Islet precursor cell (in vitro differentiated cells): ENCODE measurements at places on chromosomes 2 and 18.
A peak's percentile ranks its signal among the peaks of the same experiment; 100 is the strongest.

DNA sequence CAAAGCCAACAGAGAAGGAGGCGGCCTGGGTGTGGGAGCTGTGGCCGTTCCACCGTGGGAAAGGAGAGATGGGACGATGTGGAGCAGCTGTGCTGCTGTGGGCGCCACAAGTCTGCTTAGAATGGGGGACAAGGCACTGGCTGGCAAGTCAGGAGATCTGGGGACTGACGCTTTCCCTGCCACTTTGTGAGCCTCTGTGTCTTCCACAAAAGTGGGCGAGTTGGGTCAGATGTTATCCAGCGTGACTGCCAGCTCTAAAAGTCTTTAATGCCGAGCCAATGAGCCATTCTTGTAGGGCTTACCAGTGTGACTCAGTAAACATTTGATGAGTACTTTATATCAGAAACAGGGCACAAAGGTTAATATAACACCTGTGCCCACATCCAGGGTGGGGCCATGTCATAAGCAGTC, 113.6 kb upstream of the MGAT5 start:
- no peak for DNase-seq

GRCh38 chr2:144448389-144449027, 71.4 kb downstream of the ZEB2 start:
- no peak for DNase-seq

- DNase-seq: no peak
Measured at GRCh38 chr2:101253703-101254450, 1.2 kb downstream of the CNOT11 start.

GRCh38 chr18:27298214-27298804, 113.2 kb upstream of the CHST9 start:
- DNase-seq: no peak

- DNase-seq: no peak
Measured at GRCh38 chr2:210169516-210170195, 1.6 kb downstream of the KANSL1L start.

- DNase-seq: no peak
Measured at GRCh38 chr2:138744713-138745112, 35.5 kb downstream of the NXPH2 start.

- DNase-seq: no peak
Measured at GRCh38 chr2:143435131-143435530, 305.9 kb downstream of the ARHGAP15 start.

DNA sequence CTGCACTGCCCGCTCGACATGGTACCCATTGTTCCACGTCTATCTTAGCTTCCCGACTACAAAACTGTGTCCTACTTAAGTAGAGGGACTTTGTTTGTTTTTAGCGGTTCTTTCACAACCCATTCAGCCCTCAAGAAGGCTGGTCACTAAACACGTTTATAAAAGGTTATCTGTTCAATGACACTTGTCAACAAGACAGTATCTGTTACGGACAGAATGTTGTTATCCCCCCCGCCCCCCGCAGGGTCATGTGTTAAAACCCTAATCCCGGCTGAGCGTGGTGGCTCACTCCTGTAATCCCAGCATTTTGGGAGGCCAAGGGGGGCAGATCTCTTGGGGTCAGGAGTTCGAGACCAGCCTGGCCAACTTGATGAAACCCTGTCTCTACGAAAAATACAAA, 40.4 kb upstream of the CREG2 start:
- DNase-seq: no peak

DNA sequence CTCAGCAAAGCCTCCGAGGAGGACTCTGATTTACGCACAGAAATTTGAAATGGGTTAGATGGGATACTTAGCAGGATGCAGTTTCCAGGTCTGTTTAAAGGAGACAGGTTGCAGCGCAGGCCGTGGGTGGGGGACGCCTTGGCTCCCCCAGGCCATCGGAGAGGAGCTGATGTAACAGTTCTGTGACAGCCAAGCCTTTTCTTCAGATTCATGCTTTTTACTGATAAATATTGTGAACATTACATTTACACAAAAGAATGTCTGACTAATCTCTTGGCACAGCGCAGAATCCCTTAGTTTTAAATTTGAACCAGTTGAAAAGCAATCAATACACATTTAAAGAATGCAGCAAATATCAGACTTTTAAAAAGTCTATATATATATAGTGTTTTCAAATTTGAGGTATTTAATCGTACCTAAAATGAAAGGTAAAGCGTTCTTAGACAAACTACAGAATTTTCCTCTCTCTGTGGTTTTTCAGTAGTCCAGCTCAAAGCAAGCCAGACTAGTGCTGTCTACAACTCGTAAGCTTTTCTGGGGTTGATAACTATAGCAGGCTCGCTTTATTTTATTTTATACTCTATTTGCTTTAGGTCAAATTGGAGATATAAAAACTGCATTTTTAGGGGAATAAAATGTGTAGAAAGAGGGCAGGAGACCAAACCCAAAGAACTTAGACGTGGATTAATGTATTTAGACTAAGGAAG, 221.9 kb downstream of the PIEZO2 start:
- DNase-seq: no peak

DNA sequence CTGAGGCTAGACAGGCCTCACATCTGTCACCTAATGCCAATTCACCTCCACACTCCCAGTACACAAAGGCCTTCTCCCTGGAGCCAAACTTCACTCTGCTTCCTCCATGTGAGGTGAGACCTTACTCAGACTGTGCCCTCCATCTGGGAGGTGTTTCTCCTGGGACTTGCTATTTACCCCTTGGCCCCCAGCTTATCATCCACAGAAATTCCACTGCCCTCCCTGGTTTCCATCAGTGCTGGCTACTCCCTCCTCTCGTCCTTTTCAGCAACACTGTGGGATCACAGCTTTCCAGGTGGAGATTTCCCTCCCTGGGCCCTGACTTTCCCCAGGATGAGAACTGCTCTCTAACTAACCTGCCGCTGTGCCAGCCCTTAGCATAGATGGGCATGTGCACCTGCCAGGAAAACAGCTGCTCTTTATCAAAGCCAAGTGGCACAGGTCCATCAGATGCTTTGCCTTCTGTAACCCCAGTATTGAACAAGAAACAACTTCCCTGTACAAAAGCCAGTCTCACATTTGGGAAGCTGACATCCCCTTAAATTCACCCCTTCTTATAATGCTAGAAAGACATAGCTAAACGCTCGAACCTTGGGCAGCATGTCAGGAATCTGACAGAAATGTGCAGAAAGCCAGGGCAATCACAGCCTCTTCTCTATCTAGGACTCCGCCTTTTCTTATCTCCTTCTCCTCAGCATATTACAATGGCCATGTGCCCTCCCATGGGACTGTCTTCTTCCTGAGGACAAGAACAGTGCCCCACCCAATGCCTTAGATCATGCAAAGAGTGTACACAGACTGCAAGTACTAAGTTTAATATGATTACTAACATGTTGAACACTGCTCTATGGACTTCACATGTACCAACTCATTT, 535.5 kb upstream of the ID2 start:
- peak; percentile 41 for DNase-seq

DNA sequence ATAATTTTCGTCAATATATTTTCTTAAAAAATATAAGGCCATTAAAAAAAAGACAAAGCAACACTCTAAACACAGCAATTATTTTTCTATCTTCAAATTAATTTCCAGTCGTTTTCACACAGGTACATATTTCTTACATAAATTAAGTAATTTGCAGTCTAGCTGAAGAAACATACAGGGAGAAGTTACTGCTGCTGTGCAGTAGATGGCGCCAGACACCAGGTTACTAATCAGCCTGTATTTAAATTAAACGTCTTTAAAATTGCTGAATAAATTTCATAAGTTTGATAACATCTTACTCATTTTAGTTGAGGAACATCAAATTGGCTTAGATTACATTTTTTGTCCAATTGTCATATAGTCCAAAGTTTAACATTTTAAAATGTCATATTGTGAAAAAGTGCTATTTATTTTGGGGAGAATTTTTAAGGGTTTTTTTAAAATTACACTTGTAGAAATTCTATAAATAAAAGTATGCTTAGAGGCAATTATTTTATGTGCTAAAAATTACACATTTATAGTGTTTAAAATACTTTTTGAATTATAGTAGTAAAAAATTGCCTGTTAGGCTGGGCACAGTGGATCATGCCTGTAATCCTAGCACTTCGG, 88.4 kb downstream of the PMAIP1 start:
- DNase-seq: no peak

GRCh38 chr2:12074126-12074844, 327.9 kb downstream of the LPIN1 start:
- DNase-seq: peak; percentile 92

DNA sequence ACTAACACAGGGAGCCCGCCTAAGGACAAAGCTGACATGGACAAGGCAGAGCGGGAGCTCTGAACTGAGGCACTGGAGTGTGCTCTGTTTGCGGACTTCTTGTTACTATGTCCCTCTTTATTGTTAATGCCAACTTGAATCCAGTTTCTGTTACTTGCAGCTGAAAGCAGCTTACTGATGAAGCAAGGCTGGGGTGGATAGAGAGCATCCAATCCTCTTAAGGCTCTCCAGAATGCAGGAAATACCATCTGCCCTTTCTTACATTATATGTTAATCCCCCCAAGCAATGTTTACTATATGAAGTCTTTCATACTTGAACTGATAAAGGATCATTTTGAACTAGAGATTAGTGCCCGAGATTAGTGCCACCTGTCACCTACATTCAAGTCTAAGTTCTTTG, 9.4 kb downstream of the FAM210A start:
- DNase-seq: no peak

GRCh38 chr2:155643056-155643775, 689.3 kb downstream of the NR4A2 start:
- DNase-seq: no peak

- DNase-seq: peak; percentile 52
Measured at GRCh38 chr2:54728669-54729120, 5.2 kb downstream of the EML6 start.

DNA sequence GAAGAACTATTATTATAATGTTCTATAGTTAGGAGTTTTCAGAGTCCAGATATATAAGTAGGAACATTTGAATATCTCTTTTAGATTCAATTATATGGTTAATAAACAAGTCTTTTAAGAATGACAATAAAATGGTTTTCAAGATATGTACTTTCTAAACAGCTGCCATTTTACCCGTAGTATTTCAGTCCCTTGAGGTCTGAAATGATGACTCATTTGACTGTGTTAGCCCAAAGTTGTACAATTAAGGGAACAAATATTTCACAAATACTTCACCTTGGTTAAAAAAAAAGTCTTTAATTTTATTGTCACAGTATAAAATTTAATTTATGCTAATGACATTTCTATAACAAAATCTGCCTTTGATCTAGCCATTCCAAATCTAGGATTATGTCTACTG, 91.6 kb upstream of the TANK start:
- no peak for DNase-seq

DNA sequence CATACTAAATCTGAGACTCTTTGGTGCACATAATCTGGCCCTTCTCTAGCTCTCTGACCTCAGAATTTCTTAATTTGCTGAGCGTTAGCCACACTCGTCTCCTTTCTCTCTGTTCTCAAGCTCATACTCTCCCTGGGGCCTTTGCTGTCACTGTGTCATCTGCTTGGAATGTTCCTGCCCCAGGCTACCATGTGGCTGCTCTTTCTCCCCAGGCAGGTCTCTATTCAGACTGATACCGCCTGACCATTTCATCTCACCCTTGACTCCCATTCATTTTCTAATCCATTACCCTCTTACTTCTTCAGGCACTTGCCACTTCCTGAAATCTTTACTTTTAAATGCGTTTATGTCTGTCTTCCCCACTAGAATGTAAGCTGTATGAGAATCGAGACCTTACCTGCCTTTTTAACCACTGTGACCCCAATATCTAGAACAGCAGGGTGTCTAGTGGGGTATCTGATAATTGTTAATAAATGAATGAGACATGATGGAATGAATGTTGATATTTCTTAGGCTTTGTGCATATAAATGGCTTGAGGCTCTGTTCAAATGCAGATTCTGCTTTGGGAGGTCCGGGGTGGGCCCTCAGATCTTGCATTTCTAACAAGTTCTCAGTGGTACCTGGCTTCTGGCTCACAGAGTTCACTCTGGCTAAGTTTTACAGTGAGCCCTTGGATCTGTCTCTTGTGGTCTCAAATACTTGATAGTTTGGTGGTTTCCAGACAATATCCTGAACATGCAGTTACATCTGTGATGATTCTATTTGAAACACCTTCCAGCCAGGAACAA, 89.9 kb upstream of the EPC2 start:
- DNase-seq: peak; percentile 91

- no peak for DNase-seq
Measured at GRCh38 chr2:18244845-18245244, 315.6 kb downstream of the RDH14 start.

DNA sequence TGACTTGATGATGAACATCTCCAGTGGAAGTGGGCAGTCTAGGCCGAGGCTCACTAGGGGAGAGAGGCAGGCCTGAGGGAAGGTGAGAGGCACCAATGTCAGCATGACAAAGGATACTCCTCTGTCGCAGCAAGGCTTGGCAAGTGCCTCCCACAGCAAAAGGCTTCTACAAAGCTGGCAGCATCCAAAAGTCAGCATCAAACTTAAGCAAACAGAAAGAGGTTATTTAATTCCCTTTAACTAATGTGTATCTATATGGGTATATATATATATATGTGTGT, 41.6 kb downstream of the NIFK start:
- no peak for DNase-seq
